ENCODE measurements at places on chromosomes 3 and 15. TPM values are rescaled to one million over a fixed set of nuclear protein-coding genes. Genes with fewer than 3 reads are reported as not detected.

DNA sequence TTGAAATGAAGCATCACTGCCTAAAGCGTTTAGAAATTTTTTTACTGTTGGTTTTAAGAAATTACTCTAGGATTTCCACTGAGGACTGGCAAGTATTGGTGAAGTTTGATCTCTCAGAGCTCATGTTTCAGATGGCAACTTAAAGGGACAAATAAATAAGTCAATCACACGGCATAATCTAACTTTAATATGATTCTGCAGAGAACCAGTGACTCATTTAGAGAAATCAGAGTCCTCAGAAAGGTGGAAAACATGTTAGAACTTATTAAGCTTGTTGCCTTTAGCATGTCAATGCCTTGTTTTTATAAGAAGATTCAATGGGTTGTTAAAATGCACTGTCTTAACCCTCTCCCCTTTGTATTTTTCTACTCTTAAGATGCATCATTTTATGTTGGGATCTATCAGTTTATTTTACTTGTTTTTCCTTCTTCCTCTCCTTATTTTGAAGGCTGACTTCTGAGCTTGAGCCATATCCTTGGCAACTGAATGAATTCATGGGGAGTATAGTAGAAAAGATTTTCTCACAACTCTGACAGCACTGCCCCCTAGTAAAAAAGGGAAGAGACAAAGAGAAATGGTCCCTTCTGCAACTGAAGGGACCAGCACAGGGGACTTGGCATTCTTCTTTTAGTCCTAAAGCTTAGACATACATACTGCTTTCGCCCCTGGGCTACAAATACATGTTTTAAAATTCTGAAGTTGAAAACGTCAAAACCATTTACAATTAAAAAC lies 431.2 kb downstream of the LPP start:
- no peak for DNase-seq
- H3K4me1 ChIP-seq, result peaks cover 5% of the 10 kb centered on the region
- no peak overlapping the region for H3K4me3 ChIP-seq
- no peak overlapping the region for H3K27ac ChIP-seq
- H3K36me3 ChIP-seq, result no peaks in the 10 kb centered on the region

DNA sequence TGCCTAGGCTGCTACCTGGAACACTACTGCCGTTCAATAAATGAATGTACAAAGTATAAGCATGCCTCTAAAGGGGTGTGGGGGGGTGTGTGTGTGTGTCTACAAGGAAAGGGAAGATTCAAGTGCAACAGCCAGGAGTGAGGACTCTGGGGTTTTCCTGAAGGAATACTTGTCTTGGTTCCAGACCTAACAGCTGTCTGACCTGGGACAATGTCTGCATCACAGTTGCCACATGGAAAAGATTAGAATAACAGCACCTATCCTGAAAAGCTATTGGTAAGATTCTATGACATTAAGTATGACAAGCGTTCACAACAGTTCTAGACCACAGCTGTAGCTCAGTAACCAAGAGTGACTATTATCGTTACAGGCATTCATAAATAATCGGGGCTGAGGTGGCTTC lies 345.2 kb downstream of the FOXP1 start:
- H3K27me3 ChIP-seq, result no peaks in the 10 kb centered on the region
- H3K4me3 ChIP-seq, result no peak overlapping the region
- peaks cover 2% of the 10 kb centered on the region for H3K4me1 ChIP-seq
- H3K27ac ChIP-seq, result no peak overlapping the region
- H3K36me3 ChIP-seq, result no peaks in the 10 kb centered on the region
- DNase-seq, result no peak

GRCh38 chr15:101124731-101125451 lies 127.0 kb downstream of the CHSY1 start:
- H3K27ac ChIP-seq, result no peak overlapping the region
- DNase-seq, result no peak
- no peaks in the 10 kb centered on the region for H3K27me3 ChIP-seq
- H3K4me3 ChIP-seq, result no peak overlapping the region
- peaks cover 51% of the 10 kb centered on the region for H3K4me1 ChIP-seq

DNA sequence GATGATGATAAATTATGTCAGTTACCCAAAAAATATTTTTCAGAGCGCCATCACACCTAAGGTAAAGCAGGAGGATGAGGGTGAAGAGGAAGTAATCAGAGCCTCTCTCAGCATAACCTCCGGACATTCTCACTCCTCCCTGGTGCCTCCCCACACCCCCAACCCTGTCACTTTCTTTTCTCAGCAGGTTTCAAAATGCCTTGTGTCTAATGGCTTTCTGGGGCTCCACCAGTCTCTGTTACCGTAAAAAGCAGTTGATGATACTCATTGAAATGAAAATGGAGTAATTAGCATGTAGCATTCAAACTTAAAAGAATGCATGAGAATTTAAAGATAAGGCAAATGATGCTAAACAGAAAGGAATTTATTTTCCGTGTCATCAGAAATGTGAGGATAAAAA lies 180.0 kb downstream of the ERC2 start:
- no peak overlapping the region for H3K27ac ChIP-seq
- no peaks in the 10 kb centered on the region for H3K4me1 ChIP-seq
- H3K4me3 ChIP-seq, result no peak overlapping the region

- H3K4me1 ChIP-seq, result no peaks in the 10 kb centered on the region
- H3K27ac ChIP-seq, result no peak overlapping the region
- no peaks in the 10 kb centered on the region for H3K36me3 ChIP-seq
- H3K27me3 ChIP-seq, result no peaks in the 10 kb centered on the region
- DNase-seq, result no peak
These were observed 53.5 kb upstream of the CPNE4 start for GRCh38 chr3:132088291-132088690.

GRCh38 chr3:56904552-56905215 lies 102.9 kb upstream of the ARHGEF3 start:
- no peaks in the 10 kb centered on the region for H3K36me3 ChIP-seq
- no peaks in the 10 kb centered on the region for H3K27me3 ChIP-seq
- H3K27ac ChIP-seq, result no peak overlapping the region
- H3K4me3 ChIP-seq, result no peak overlapping the region

DNA sequence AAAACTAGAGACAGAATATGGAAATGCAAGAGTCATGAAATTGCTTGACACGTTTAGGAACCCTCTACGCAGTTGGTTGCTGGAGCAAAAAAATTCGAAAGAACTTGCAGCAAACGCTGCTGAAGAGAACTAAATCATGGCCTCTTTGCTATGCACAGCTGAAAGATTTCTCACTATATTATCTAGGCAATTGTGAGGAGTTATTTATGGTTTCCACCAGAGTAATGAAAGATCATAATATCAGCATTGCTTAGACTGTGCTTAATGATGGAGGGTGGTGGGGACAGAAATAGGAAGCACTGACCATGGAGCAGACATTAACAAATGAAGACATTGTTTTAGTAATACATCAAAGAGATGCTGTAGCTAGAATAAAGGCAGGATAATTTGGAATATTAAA lies 593.4 kb upstream of the ZNF717 start:
- H3K27me3 ChIP-seq, result no peaks in the 10 kb centered on the region
- no peaks in the 10 kb centered on the region for H3K36me3 ChIP-seq
- no peak overlapping the region for H3K4me3 ChIP-seq
- no peak for DNase-seq

- H3K27me3 ChIP-seq, result no peaks in the 10 kb centered on the region
- no peak for DNase-seq
- no peaks in the 10 kb centered on the region for H3K36me3 ChIP-seq
- H3K4me1 ChIP-seq, result peaks cover 12% of the 10 kb centered on the region
- H3K4me3 ChIP-seq, result no peak overlapping the region
- no peak overlapping the region for H3K27ac ChIP-seq
These were observed 11.1 kb downstream of the RYK start for GRCh38 chr3:134239538-134239937.

Gene DNAH12
- 3.3 TPM for polyA plus RNA-seq

Gene DNAH1
- polyA plus RNA-seq, result 8.3 TPM

Gene TLR9
- polyA plus RNA-seq, result 0.37 TPM
